ENCODE measurements at places on chromosomes 5 and 9.

DNA sequence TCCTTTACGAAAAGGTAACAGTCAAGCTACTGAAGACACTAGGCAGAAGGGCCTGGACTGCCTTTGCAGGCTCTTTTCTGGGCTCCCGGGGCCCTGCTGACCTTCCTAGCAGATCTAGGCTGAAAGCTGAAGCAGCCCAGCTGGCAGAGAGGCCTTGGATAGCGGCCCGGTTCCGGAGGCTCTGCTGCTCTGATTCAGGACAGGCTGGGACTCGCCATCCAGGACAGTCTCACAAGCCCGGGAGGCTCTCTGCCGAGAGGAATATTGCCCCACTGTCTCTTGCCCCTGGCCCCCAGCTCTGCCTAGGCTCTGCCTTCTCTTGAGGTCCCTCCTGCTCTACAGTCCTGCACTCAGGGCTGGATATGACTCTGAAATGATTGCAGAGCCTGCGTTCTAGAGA is 67.8 kb downstream of the PSD2 start:
- no peak for DNase-seq

DNA sequence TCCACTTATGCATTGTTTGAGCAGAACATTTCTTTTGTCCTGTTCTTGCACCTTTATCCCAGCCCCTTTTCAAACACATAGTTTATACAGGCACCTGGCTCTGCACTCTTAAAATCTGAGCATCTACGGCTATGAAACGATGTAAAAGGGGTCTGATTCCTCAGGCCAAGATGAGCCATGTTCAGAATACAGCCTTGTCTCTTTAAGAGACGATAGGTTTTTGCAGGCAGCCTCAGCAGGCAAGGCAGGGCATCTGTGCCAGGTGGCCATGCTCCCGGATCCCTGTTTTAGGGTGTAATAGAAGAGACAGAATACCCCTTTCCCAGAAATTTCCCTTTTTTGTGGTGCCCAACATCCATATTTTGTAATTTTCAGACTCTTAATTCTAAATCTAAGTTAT is 89.1 kb upstream of the NFIB start:
- DNase-seq, result no peak

DNA sequence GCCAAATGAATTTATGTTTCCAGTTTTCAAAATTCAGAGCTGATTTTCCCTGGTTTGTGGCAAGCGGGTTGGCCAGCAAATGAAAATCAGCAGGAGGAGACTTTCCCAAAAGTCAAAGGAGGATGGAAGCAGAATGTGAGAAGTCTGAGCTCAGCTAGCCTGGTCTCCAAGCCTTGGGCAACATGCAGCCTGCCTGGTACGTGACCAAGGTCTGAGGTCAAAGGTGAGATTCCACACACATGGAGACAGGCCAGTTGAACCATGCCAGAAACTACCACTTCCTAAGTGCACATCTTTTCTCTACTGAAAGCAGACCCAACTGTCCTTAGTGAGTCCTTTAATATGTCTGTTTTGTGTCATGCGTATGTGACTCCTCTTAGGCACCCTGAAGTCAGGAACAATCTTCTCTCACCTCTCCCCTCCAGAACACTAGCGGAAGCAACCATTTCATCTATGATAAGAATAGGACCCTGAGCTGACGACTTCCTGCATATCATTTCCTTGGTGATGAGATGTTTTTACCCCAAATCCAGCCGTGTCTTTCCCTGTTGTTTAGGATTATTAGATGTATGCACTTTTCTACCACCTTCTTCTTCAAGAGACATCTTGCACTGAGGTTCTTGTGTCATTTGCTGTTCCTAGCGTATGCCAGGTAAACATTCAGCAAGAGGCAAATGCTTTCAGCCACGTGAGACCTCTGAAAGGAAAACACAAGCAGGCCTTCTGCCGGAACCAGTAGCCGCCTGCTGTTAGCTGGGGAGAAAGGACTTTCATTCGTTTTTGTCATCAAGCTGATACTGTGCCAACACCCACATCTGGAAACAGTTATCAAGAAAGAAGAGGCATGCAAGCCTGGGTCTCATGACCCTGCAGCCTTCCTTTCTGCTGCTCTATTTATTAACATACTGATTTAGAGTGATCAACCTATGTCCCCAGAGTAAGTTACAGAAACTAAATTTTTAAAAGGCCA is 9.7 kb upstream of the TGFBI start:
- DNase-seq, result no peak

GRCh38 chr5:135576075-135576599 is 2.7 kb downstream of the CXCL14 start:
- no peak for DNase-seq

DNA sequence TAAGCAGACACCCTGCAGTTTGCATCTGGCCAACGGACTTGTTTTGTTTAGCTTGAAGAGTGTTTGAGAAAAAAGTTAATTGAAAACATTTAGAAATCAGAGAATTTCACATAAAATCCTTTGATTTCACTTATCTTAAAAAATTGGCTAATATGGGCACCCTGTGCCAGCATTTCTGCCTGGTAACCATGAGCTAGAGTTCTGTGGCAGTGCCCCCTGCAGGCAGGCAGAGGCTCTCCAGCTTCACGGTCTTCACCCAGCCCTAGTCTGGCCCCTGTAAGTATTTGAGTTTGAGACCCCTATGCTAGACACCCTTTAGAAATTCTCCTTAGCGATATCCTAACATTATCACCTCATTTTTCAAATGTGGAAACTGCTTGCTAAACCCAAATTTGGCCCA is 18.8 kb upstream of the FANCC start:
- DNase-seq, result peak; percentile 35

GRCh38 chr9:131461166-131461565 is 41.6 kb upstream of the POMT1 start:
- DNase-seq, result no peak

DNA sequence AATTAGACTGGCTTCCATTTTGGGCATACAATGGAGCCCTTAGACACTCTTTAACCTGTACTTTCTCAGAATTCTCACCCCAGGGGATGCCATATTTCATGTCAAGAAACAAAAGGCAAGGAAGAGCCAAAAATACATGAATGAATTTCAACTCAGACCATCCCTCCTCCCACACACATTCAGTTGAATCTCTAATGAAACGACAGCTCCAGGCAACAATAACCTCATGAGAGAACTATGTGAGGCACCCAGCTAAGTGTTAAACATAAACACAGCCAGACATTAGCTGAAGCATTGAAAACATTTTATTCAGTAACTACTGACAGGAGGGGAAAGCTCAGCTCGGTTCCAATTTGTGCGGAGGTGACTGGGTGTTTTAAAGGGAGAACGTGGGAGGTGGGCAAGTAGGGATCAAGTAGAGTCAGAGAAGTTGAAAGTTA is 1359.1 kb upstream of the CDH9 start:
- DNase-seq, result no peak
